ENCODE measurements at places on chromosomes 4 and X.

DNA sequence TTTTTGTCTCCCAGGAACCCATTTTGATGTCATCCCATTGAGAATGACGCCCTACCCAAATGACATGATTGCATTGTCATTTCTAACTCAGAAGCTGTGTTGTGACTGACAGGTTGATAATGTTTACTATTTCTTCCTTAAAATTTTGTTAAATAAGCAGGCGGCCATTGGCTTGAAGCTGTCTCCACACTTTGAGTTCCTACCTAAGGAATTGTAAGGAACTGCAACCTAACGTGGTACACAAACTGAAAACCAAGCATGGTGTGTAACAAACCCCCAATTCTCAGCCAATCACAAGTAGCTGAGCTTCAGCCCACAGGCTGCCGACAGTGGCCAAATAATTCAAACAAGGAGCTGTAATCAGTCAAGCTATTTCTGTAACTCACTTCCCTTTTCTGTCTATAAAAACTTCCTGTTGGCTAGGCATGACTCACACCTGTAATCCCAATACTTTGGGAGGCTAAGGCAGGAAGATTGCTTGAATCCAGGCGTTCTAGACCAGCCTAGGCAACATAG, 2.9 kb upstream of the MND1 start:
- no peak for DNase-seq

DNA sequence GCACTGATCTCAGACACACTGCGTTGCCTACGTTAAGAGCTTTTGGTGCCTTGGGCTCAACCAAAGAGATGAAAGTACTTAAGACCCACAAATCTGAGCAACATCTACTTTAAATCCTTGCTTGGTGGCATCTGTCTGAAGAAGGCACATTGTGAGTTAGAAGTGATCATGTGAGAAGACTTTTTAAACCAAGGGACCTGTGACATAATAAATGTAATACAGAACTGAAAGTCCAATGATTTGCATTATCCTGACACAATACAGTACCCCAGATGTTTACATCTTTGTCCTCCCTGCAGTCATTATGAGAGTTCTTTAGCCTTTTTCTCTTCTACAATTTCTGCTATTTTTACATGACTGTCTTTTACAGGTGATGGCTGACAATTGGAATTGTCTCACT, 96.7 kb upstream of the FTHL17 start:
- no peak for DNase-seq

- peak; percentile 16 for DNase-seq
Observed at GRCh38 chrX:71652405-71652804, 14.9 kb upstream of the LOC101059915 start.

DNA sequence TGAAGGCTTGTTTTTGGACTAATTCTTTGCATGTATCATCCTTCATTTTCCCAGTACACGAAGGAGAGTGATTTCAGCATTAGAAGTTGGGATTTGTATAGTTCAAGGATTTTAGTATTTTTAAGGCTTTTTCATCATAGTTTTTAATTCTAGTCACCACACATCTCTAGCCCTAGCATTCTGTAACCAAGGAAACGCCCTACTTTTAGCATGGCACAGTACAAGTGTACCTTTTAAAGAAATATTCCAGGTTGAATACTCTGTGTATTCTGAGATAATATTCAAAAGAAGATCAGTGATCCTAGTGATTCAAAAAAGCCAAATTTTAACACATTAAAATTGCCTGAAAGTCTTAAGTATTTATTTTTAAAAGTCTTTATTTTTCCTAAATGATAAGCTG, 150.5 kb downstream of the RAP1GDS1 start:
- no peak for DNase-seq

- DNase-seq: no peak
Observed at GRCh38 chr4:186003746-186004145, 65.2 kb upstream of the TLR3 start.

GRCh38 chr4:60404027-60404426, 796.1 kb upstream of the ADGRL3 start:
- no peak for DNase-seq

DNA sequence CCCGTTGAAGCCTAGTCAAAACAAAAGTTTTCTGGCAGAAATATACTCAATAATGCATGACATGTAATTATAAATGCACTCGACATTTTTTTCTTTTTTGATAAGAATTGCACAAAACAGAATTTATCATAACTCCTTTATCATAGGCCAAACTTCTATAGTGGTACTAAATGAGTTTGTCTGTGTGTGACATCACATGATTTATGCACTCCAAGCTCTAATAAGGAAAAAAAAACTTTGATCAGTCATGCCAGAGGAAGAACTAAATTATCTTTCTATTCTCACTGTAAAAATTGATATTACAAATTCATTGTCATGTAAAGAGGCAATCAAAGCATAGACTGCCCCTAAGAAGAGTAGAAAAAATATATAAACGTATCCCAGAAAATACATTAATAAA, 112.4 kb upstream of the NOCT start:
- no peak for DNase-seq

- no peak for DNase-seq
Observed at GRCh38 chr4:188147176-188147575, 7.9 kb downstream of the TRIML1 start.

- DNase-seq: no peak
Observed at GRCh38 chr4:110071466-110071865, 126.9 kb downstream of the ELOVL6 start.

GRCh38 chrX:18034504-18034903, 173.4 kb upstream of the RAI2 start:
- no peak for DNase-seq

- DNase-seq: no peak
Observed at GRCh38 chr4:141430686-141431085, 205.7 kb upstream of the IL15 start.

DNA sequence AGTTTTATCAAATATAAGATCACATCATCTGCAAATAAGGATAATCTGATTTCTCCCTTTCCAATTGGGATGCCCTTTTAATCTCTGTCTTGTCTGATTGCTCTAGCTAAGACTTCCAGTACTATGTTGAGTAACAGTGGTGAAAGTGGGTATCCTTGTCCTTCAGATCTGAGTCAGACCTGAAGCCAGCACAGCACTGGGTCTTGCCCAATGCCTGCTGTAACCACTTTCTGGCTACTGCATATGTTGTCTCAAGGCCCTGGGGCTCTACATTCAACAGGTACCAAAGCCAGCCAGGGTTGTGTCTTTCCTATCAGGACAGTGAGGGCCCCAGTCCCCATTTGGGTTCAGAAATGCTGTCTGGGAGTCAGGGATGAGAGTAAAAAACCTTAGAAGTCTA, 90.3 kb downstream of the CYSLTR1 start:
- DNase-seq: no peak

GRCh38 chr4:118923891-118924290, 35.2 kb downstream of the SYNPO2 start:
- DNase-seq: no peak

GRCh38 chr4:138426786-138427185, 184.6 kb upstream of the SLC7A11 start:
- no peak for DNase-seq

DNA sequence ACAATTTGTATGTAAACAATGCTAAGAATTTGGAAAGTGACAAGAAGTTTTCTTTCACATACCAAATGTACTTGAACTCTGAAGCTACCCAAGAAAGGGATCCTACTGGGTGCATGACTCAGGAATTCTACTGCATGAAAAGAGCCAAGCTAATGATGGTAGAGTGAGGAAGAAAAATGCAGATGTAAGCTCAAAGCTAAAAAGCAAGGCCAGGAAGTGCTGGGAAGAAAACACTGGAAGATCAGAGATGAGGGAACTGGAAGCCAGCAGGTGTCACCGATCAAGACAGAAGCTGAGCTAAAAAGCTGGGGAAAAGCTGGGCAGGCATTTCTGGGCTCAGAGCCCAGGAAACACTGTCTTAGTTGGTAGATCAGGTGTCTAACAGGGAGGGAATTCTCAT, 449.1 kb downstream of the NKX6-1 start:
- DNase-seq: no peak

- no peak for DNase-seq
Observed at GRCh38 chrX:85897362-85898126, 149.8 kb downstream of the CHM start.

GRCh38 chr4:38328989-38329729, 334.8 kb upstream of the KLF3 start:
- no peak for DNase-seq

- DNase-seq: no peak
Observed at GRCh38 chrX:10971176-10971575, 140.0 kb upstream of the HCCS start.

DNA sequence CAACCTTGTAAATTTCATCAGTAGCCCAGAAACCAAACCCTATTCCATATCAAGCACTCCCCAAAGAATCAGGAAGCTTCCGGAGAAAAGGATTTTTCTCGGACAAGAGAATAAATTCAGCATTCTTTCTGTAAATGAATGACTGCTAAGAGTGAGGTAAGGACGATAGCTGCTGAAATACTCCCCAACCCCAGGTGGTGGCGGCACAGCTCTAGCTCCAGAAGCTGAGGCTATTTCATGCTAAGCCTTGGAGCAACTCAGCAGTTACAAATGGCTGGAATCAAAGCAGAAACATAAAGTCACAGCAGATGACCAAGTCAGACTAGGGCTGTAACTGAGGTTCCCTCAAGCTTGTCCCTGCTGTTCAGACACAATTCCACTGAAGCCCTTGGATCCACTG, 13.9 kb upstream of the PCDH19 start:
- no peak for DNase-seq

GRCh38 chrX:150486011-150486410, 82.4 kb upstream of the MTM1 start:
- DNase-seq: no peak

GRCh38 chr4:4455210-4455865, 68.4 kb downstream of the NSG1 start:
- no peak for DNase-seq

- no peak for DNase-seq
Observed at GRCh38 chrX:915427-916229, 285.0 kb downstream of the SHOX start.

GRCh38 chr4:183261953-183262775, 57.9 kb downstream of the CLDN22 start:
- DNase-seq: no peak

GRCh38 chr4:102878901-102879300, 10.1 kb downstream of the CISD2 start:
- DNase-seq: no peak

DNA sequence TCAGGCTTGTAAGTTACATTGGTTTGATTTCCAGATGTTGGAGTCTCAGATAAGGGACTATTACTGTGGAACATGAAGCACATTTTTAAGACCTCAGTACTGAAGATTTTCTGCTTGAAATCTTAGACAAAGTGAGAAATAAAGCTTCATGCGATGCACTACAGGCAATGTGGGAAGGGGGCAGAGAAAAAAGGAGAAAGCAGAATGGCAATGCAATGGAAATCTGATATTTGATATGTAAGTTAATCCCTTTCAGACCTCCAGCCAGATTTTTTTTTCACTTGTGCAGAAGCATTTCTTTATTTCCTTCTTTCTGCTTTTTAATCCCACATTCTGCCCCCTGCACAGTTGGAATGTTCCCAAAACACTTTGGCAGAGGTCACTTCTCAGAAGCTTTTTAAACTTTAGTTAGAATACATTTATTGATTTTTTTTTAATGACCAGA, 174.3 kb downstream of the ADGRL3 start:
- no peak for DNase-seq

DNA sequence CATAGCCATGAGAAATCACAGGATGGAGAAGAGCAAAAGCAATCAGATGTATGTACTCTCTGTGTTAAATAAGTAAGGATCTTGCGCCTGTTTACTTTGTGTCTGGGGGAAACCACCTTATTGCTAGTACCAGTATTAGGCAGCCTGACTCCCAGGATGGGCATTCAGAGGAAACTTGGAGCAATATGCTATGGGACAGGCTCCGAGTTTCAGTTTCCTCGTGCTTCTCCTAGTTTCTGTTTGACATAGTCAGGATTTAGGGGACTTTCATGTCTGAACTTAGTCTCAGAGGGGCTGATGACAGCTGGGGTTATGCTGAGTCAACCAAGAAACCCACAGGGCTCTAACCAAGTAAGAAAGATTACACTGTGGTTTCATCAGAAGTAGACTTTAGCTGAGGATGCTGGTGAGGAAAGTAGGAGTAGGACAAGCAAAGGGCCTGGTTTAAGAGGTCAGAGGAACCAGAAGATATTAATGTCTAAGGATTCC, 13.5 kb downstream of the NSUN7 start:
- peak; percentile 28 for DNase-seq

- no peak for DNase-seq
Observed at GRCh38 chrX:133959972-133960371, 25.4 kb downstream of the GPC3 start.

GRCh38 chrX:48779399-48779798, 7.0 kb upstream of the GATA1 start:
- no peak for DNase-seq

DNA sequence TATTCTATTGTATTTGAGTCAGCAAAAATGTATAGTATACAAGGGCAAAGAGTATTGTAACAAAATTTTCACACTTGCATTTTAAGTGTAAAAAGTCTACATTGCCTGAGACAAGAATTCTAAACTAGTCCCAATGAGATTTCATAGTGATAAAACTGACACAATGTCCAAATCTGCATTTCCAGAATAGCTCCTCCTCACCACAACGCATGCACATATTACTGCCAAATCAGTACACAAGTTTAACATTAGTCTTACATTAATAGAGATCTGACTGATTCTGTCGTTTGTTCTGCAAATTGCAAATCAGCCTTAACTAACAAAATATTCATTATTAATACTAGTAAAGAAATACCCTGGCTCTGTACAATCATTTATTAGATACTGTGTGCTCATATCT, 222.2 kb upstream of the NEIL3 start:
- DNase-seq: no peak

DNA sequence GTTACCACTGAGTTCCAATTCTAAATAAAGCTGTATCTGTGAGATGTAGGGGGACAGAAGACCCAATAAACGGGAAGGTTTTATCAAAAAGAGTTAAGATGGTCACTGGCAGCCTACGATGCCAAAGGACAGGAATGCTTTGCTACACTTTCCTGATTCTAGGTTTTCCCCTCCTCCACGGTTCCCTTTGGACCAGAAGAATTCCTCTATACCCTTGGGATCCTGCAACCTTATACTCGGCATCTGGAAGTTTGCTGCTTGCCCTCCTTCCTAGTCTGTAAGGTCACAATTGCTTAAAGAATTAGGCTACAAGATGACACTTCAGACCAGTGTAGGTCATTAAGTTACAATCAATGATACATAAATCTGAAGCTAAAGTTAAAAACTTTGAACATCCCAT, 64.3 kb downstream of the SCML2 start:
- no peak for DNase-seq

DNA sequence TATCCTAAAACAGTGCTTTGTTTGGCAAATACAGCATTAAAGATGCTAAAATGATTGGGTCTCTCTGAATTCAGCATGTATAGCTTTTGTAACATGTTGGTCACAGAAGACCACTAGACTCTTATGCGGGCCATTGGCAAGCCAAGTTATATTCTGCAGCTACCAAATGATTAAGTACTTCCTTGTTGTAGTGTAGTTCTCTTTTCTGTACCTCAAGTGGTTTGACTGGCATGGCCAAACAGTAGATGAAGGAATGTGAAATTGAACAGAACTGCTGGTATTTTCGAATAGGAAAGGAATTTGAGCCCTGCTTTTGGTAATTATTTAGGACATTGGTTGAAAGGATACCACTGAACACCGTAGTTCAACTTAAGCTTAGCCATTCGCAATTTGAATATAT, 193.9 kb upstream of the GPC4 start:
- DNase-seq: no peak

GRCh38 chrX:7088968-7089615, 58.4 kb upstream of the STS start:
- DNase-seq: no peak

GRCh38 chr4:140382732-140383131, 9.3 kb downstream of the SCOC start:
- DNase-seq: no peak

All from kidney epithelial cell (primary cell).